ENCODE measurements at places on chromosomes 2 and 18.

DNA sequence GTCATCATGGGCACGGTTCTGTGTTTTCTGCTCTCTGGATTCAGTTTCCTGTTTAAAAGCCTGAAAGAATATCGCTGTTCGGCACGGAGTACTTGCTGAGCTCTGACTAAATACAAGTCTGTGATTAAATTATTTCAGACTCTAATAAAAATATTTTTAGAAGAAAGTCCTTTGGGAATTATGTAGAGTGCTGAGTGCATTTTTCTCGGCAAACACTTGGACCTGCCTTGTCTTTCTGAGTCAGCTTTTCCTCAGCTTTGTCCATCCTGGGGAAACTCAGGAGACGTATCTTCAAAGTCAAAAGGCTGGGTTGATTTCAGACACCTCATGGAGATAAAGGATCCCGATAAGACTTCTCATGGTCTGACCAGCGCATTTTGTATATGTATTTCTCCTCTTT, 45.9 kb downstream of the IL1R2 start:
- DNase-seq, result no peak

DNA sequence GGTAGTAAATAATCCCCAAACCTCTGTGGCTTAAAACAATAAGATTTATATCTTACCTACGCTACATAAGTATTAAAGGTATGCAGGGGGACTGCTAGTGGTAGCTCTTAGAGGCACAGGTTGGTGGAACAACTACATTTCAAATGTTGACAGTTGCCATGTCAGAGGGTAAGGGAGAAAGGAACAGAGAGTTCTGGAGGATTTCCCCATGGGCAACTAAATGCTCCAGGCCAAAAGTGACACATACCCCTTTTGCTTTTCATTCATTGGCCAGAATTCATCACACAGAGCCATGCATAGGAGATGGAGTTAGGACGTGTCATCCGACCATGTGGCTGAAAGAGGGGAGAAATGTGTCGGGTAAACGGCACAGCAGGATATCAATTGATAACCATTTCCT, 133.2 kb downstream of the NAPG start:
- no peak for DNase-seq

DNA sequence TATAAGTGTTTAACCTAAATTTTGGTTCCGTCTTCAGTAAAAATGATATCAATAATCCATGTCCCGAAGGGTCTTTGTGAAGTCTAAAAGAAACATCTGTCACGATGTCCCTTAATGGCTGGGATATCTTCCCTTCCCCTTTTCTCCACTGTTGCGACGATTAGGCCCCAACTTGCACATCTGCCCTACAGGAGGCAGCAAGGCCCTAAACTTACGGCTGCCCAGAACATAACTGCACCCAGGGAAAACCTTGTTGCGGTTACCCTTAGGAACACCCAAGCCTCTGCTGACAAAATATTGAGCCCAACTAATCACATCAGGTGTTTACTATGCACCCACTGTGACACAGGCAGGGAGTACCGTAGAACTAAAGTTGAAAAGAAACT, 1.3 kb upstream of the SMAD2 start:
- DNase-seq, result peak; percentile 34

DNA sequence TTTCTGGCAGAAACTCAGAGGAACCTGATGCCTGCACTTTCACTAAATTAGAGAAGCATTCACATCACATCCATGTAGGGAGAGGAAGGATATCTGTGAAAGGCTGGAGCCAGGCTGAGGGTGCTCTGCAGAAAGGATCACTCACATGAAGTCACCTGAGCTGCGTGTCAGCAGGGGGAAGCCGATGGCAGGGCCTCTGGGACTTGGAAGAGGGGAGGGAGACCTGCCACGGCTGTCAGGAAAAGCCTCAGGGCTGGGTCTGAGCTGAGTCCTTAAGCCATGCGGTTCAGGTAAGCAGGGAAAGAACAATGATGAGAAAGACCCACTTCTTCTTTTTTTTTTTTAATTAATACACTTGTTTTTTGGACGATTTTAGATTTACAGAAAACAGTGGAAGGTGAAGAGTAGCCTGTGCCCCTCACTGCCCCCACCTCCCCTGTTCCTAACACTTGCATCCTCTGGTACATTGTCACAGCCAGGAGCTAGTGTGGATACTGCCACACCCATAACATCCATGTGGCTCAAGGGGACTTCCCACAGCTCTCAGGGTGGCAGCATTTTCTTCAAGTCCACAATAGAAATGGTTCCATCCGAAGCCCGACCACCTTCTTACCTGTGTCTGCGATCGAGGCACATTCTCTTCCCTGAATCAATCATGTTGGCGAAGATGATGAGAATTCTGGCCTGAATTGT, 156.5 kb upstream of the TPO start:
- DNase-seq, result no peak

GRCh38 chr2:287911-288757, at the start of gene ALKAL2:
Gene ALKAL2, minus strand, starts transcription at chr2:288091. Its CDS starts 256 bp downstream, at chr2:287835.
- no peak for DNase-seq
